Posterior vena cava (tissue), 2 donors: ENCODE measurements at places on chromosomes 3 and 15. TPM values are rescaled to one million over a fixed set of nuclear protein-coding genes. Genes with fewer than 3 reads are reported as not detected.

DNA sequence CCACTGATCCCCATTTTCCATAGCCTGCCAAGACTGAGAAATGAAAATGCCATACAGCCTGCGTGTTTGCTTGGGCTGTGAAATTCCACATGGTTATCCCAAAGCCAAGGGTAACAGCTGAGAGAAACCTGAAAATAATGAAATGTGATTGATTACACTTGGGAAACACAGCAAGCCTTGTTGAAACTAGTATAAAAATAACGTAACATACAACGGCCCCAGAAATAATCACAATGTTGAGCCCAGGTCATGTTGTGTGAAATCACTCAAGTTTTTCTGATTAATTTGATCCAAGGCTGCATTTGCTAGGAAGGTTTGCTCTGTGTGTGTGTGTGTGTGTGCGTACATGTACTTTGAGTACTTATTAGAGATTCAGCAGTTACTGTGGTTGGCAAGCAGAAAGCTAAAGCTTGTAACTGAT lies 269.0 kb downstream of the OXSM start:
- no peak for DNase-seq

The OR5K2 gene
- not detected for total RNA-seq

The P2RY13 gene
- total RNA-seq: 2.7 TPM

DNA sequence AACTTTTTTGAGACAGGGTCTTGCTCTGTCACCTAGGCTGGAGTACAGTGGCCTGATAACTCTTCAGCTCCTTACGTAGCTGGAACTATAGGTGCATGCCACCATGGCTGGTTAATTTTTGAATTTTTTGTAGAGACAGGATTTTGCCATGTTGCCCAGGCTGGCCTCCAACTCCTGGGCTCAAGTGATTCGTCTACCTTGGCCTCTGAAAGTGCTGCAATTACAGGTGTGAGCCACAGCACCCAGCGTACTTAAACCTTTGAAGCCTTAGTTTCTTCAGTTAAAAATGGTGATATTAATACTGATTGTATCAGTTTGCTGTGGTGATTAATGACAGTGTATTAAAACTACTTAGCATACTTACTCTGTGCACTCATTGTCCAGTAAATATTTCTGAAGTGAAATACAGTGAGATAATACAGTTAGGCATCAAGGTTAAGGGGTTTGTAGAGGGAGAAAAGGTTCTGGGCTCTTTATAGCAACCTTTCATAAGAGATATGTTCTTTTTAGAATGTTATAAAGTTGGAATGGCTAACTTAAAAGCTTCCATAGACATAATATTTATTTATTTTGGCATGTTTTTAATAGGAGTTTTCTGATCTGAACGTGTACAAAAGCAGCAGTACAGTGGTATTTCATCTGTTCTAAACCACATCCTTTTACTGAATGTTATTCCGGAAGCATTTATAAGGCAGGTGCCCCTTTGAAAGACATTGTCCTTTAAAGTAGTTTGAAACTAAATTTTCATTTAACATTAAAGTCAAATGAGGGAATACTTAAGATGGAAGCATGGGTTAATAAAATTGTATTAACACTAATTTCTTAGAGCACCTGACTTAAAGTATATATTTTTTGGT lies 23.6 kb downstream of the NCK1 start:
- DNase-seq: no peak

The ZKSCAN7 gene
- 3.9 TPM for total RNA-seq

DNA sequence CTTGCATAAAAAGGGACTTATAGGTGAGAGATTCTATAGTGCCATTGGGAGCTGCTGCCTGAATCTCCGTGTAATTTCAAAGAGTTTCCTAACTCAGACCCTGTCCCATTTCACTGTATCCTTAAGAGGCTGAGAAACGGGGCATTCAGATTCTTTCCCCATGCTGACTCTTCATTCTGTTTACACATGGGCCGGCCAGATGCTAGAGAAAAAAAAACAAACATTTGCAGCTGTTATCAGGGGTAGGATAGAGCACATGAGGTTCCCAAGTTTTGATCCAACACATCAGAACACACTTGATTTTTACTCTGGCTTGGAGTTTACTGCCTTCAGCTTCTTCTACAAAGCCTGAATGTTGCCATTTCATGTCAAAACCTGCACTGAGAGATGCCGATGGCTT lies 215.9 kb upstream of the TPRG1 start:
- no peak for DNase-seq

- DNase-seq: no peak
These were observed 156.7 kb downstream of the KLF13 start for GRCh38 chr15:31483053-31483985.

DNA sequence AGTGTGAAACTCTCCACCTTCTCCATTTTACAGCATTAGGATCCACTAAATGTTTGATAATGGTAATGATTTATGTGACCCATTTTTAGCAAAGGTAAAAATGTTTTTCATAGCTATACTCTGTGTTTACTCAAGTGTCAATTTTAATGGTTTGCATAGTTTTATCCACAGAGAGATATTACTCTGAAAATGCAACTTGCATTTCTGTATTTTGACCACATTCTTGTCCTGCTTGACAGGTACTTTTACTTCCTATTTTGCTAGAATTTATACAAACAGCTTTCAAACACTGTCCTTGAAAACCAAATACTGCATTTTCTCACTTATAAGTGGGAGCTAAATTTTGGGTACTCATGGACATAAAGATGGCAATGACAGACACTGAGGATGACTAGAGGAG lies 62.9 kb downstream of the SERPINI1 start:
- DNase-seq: no peak

The ZIC1 gene
- total RNA-seq: 7.5 TPM

DNA sequence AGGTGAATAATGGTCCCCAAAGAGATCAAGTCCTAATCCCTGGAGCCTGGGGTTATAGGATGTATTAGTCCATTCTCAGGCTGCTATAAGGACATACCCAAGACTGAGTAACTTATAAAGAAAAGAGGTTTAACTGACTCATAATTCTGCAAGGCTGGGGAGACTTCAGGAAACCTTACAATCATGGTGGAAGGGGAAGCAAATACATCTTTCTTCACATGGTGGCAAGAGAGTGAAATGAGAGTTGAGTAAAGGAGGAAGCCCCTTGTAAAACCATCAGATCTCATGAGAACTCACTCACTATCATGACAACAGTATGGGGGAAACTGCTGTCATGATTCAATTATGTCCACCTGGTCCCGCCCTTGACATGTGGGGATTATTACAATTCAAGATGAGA lies 142.9 kb upstream of the ANKRD28 start:
- DNase-seq: no peak

The RAB6B gene
- total RNA-seq: 8.9 TPM

DNA sequence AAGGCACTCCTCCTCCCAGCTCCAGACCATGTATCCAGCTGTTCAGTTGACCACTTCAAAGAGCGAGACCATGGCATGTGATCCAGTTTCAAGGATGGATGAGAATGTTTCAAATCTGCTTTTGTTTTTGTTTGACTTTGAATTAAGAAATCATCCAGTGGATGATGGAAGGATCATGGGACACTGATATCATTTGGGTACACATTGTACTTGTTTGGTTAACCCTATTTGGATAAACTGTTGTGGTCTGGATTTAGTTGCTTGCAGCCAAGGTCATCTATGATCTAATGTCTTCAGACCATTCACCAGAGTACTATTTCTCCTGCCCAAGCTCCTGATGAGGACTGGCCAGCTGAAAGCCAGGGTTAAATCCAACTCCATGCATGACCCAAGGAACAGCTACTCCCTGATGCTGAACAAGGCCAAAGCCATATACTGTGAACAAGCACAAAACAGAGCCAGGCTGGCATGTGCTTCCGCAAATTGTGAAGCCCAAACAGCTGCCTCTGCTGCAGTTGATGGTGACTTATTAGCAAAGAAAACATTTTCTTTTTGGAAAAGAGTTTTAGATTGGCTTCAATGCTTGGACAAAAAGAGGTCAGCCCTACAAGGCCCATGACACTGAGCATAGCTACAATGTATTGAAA lies 5.2 kb upstream of the ADAMTS17 start:
- DNase-seq: no peak

- peak; percentile 79 for DNase-seq
These were observed at the start of gene SLC6A11 for GRCh38 chr3:10816019-10816862. TSS of gene SLC6A11 (plus strand) at chr3:10816228. CDS start at chr3:10816266, 38 bp downstream.

GRCh38 chr3:44995142-44995770 lies 19.2 kb downstream of the EXOSC7 start:
- DNase-seq: no peak

GRCh38 chr15:47066392-47066791 lies 650.9 kb upstream of the SEMA6D start:
- DNase-seq: no peak

The PAQR5 gene
- 1.2 TPM for total RNA-seq

DNA sequence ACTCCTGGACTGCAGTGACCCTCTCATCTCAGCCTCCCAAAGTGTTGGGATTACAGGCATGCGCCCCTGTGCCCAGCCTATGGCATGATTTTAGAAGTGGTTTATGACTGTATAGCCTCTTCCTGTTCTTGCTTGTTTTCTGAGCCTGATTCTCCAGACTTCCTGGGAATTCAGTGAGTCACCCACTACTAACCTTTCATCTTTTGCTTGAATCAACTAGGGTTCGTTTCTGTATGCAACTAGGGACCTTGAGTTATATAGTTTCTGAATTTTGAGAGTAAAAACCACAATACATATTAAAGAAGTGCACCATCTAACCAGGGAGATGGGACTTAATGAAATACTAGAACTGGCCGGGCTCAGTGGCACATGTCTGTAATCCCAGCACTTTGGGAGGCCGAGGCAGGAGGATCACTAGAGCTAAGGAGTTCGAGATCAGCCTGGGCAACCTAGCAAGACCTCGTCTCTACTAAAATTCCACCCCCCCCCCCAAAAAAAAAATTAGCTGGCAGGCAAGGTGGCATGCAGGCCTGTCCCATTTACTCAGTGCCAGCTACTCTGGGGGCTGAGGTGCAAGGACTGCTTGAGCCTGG lies 76.0 kb downstream of the ZNF609 start:
- no peak for DNase-seq

The USF3 gene
- total RNA-seq: 14.1 TPM

GRCh38 chr3:53719796-53720195 lies 126.4 kb downstream of the CHDH start:
- DNase-seq: no peak

The FILIP1L gene
- 370 TPM for total RNA-seq

GRCh38 chr3:131549340-131549739 lies 46.6 kb upstream of the MRPL3 start:
- no peak for DNase-seq

GRCh38 chr3:101184111-101184510 lies 136.3 kb downstream of the IMPG2 start:
- DNase-seq: no peak

DNA sequence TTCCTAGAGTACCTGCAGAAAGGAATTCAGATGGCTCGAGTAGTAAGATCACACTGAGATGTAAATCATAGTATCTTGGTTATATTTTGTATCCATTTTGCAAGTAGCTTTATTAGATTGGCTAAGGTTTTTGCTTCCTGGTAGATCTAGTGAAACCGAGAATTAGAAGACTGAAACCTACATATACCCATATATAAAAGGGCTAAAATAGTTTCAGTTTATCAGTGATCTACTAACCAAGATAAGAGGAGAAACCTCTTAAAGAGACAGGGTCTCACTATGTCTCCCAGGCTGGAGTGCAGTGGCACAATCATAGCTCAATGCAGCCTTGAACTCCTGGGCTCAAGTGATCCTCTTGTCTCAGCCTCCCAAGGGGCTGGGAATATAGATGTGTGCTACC lies 135.3 kb downstream of the PCCB start:
- DNase-seq: no peak

DNA sequence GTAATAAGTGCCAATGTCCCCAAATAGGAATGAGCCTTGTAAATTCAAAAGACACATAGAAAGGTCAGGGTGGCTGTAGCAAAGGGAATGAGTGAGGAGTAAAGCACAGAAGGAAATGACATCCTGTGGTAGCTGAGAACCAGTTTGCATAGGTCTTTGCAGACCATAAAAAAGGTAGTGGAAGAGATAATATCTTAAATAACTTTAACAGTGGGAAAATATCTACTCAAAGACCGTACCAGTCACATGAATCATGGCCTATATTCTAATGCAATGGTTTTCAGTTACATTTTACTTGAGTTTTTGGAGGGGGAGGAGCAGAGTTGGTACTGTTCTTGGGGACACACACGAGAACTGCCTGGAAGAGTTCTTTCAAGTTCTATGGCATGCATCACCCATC lies 297.3 kb upstream of the ADAMTS9 start:
- no peak for DNase-seq

DNA sequence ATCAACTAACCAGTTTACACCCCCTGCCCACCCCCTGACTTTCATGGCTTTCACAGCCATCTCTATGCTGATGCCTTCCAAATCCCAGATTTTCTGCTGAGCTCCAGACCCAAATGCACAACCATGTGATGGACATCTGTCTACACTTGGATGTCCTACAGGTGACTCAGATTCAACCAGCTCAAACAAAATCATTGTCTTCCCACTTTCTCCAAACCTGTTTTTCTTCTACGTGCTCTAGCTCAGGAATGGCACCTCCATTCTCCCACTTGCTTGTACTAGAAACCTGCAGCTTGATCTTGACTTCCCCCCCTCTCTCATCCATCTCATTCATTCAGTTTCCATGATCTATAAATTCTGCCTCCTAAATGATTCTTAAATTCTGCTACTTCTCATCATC lies 34.1 kb upstream of the RARRES1 start:
- no peak for DNase-seq

DNA sequence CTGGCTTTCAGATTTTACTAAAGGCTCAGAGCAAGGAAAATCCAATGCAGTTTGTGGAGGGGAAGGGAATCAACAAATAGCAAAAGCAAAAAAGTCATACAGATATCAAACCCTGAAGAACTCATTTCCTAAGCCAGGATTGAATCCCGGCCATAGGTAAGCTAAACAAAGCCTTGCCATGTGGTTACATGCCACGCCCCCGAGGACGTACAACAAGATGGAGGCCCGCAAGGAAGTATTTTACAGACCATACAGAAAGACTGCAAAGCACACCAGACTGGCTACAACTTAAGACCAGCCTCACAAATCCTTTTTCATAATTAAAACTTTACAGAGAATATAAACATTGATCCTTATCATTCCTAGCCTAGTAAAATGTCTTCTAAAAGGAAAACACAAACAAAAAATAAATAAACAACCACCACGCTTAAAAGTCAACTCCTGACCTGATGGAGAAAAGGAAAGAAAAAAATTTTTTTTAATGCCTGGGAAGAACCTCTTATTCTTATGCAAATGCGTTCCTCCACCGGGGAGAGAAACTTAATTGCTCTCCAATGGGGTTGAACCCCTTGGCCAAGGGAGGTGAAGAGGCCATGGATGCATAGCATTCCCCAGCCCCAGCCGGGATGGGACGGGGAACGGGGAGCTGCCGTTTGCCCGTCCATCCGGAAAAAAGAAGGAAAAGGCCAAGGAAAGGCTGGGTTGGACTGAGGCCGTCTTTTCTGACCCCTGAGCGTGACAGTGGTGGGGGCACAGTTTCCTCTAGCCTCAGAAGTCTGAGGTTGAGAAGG lies 39.3 kb downstream of the IL1RAP start:
- no peak for DNase-seq

The ZCWPW2 gene
- 2.2 TPM for total RNA-seq

DNA sequence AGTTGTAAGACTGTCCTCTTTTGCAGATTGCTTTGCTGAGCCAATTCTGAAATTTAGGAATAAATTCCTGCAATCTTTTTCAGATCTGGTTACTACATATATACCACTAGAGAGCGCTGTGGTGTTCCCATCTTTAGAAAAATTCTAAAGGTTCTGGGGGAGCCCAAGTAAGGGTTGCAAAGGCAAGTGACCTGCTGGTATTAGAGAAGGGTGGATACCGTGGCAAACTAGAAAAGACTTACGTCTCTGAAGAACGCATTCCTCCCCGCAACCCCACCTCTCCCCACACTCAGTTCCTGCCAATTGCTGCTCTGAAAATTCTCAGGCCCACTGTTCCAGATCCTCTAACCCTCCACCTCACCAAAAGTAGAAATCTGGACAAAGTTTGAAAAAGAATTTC lies 48.5 kb downstream of the EFHB start:
- DNase-seq: no peak

The CPN2 gene
- not detected for total RNA-seq

The EOMES gene
- total RNA-seq: 0.32 TPM
